Activated naive CD8-positive, alpha-beta T cell treated with anti-CD3 and anti-CD28 coated beads, Interleukin-2, amount 50 U/mL, for 16 hours (primary cell): ENCODE measurements at places on chromosomes 16 and 17.

DNA sequence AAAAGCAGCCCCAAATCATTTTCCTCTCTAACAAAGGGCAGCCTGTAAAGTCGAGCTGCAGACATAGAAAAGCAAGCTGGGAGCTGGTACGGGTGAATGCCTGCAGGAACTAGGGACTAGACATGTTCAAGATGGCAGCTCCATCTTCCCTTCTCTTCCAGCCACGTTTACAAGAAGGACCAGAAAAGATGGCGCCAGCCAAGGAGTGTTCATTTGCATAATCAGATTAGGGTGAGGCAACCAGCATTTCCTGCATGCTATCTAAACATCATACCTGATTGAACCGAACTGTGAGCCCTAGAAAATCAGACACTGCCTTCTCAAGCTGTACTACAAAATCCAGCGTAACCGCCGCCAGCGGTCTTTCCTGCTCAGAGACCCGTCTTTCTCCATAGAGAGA lies 896.8 kb downstream of the CDH11 start:
- no peak for DNase-seq

DNA sequence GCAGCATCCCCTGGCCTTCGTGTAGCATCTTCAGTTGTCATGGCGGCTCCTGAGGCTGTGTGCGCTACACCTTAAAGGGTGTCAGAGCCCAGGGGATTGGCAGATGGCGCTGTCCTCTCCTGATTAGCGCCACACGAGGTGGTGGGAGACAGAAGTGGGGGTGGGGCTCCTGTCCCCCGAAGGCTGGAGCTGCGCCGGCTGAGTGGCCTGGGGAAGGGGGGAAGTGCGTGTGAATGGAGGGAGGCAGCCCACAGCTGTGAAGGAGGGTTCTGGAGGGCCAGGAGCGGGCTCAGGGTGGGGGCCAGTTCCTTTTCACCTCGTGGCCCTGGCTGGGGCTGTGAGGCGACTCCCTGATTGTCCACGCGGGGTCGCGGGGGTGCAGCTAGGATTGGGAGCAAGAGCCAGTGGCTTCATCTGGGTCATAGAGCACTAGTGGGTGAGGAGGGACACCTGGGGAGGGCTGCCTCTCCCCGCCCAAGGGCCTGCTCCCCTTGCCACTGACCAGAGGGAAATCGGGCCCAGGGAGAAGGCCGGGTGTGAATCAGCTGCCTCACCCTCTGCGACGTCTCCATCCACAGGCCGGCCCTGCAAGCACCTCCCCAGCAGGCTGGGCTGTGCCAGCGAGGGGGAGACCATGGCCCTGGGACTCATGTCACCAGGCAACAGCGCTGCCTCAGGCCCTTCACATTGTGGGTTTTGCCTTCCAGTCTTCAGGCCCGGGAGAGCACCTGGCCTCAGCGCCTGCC lies 14.1 kb downstream of the BAHCC1 start:
- no peak for DNase-seq

DNA sequence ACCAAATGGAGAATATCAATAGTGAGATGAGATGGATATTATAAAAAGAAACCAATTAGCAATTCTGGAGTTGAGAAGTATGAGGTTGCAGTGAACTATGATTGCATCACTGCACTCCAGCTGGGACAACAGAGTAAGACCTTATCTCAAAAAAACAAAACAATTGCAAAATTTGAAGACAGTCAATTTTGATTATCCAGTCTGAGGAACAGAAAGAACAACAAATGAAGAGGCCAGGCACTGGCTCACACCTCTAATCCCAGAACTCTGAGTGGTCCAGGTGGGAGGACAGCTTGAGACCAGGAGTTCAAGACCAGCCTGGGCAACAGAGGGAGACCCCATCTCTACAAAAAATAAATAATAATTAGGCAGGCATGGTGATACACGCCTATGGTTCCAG lies 35.0 kb downstream of the USP32 start:
- DNase-seq: no peak

- peak; percentile 39 for DNase-seq
Observed at GRCh38 chr16:30032083-30032819, 1.2 kb upstream of the TLCD3B start.
